ENCODE measurements at places on chromosomes 13 and 19. TPM values are rescaled to one million over a fixed set of nuclear protein-coding genes. Genes with fewer than 3 reads are reported as not detected.

The SHISA7 gene
- not detected for total RNA-seq

- no peaks in the 10 kb centered on the region for H3K36me3 ChIP-seq
- no peaks in the 10 kb centered on the region for H3K4me1 ChIP-seq
- no peaks in the 10 kb centered on the region for H3K27me3 ChIP-seq
- no peak for DNase-seq
- no peak overlapping the region for H3K4me3 ChIP-seq
Measured at GRCh38 chr13:71578048-71578447, 289.0 kb downstream of the DACH1 start.

DNA sequence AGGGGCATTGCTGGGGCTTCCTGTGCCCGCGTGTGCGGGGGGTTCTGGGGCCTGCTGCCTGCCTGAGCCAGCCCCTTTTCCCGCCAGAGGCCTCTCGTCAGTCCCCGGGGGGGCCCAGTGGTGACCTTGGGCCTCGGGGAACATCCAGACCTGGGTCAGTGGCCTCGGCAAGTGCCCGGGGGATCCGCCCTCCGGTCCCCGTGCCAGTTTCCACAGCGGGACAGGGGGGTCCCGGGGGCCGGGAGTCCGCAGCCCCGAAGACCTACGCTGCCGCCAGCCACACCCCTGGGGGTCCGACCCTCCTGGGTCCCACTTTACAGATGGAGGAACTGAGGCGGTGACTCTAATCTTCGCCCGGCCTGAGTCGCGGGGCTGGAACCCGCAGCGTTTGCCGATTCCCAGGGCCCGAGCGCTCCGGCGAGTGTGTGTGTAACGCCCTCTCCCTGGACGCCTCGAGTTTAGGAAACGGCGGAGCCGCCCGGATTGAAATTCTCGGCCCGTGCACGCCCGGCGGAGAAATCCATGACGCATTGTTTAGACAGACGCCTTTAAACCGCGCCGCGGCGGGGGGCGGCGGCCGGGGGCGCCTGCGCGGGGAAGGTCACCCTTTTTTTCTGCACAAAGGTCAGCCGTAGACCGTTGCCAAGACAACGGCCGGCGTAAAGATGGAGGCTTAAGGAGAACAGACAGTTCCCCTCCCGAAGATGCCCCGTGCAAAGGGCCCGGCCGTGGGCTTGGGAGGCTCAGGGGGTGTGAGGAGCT is 39.3 kb downstream of the EFNA2 start:
- DNase-seq = no peak
- H3K4me1 ChIP-seq = no peaks in the 10 kb centered on the region
- peaks cover 20% of the 10 kb centered on the region for H3K27me3 ChIP-seq
- H3K27ac ChIP-seq = no peak overlapping the region
- no peaks in the 10 kb centered on the region for H3K36me3 ChIP-seq
- no peak overlapping the region for H3K4me3 ChIP-seq

DNA sequence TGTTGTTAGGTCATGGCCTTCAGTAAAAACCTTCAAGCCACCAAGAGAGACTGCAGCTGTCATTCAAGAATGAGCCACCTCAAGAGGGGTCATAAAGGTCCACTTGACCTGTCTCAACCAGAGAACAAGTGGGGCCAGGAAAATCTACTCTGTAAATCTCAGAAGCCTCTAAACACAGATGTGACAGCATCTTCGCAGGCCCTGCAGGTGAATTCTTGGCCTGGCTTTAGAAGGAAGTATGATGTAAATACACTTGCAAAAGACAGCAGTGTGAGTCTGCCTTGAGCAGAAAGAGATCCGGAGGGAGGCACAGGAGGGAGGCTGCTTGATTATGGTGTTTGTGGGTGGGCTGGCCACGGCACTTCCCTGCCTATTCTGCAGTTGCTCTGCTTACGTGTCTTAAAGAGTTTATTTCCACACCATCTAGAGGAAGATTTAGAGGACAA is 1082.9 kb downstream of the UQCRFS1 start:
- H3K27me3 ChIP-seq = no peaks in the 10 kb centered on the region
- H3K27ac ChIP-seq = no peak overlapping the region
- no peaks in the 10 kb centered on the region for H3K36me3 ChIP-seq

The NANOS3 gene
- total RNA-seq = 1.8 TPM

The C5AR1 gene
- total RNA-seq = 1.1 TPM

The CLDN10 gene
- total RNA-seq = not detected

DNA sequence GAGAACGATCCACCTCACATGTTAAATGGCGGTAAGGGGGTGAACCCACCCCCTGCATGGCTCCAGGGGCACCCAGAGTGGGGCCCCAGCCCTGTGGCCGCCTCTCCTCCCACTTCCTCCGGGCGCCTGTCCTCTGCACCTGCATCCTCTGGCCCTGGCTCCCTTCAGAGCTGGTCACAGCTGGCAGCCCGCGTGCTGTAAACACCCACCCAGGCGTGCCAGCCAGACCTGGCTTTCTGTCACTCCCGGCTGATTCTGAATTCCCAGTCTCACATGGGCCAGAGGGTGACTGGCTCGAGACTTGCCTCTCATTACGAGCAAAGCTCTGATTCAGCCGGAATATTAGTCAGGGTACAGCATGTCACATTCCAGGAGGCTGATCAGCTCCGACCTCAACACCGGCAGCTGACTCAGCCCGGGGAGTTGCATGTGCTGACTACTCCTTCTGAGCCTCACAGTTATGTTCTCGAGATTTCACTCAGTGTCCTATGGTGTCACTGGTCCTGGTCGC is 75.1 kb downstream of the GNG7 start:
- H3K4me1 ChIP-seq = peaks cover 14% of the 10 kb centered on the region
- H3K36me3 ChIP-seq = peaks cover 3% of the 10 kb centered on the region
- no peak overlapping the region for H3K4me3 ChIP-seq

- peaks cover 5% of the 10 kb centered on the region for H3K4me1 ChIP-seq
- no peak for DNase-seq
- no peak overlapping the region for H3K4me3 ChIP-seq
- peaks cover 64% of the 10 kb centered on the region for H3K36me3 ChIP-seq
- H3K27me3 ChIP-seq = no peaks in the 10 kb centered on the region
Measured at GRCh38 chr19:1584500-1585242, 8.0 kb downstream of the MBD3 start.

The CGB1 gene
- not detected for total RNA-seq

DNA sequence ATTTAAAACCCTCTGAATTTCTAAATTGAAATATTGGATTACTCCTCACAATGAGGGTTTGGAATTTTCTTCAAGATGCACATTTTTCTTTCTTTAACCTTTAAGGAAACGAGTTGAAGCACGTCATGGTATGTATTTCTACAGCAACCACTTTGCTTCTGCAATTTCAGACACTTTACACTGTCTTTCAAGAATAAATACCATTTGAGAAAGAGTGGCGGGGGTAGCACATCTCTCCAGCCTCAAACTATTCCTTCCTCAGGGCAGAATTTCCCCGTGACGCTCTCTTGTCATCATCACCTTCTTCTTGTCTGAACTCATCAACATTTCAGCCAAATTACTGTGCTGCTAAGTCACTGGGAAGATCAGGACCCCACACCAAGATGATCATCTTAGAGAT is 1073.4 kb downstream of the EFNB2 start:
- H3K36me3 ChIP-seq = no peaks in the 10 kb centered on the region
- no peak overlapping the region for H3K27ac ChIP-seq
- H3K4me3 ChIP-seq = no peak overlapping the region
- no peaks in the 10 kb centered on the region for H3K27me3 ChIP-seq
- DNase-seq = no peak

GRCh38 chr19:49326165-49326704 is 1.2 kb upstream of the SLC6A16 start:
- DNase-seq = no peak
- no peaks in the 10 kb centered on the region for H3K27me3 ChIP-seq

The GRIN3B gene
- total RNA-seq = 0.11 TPM

DNA sequence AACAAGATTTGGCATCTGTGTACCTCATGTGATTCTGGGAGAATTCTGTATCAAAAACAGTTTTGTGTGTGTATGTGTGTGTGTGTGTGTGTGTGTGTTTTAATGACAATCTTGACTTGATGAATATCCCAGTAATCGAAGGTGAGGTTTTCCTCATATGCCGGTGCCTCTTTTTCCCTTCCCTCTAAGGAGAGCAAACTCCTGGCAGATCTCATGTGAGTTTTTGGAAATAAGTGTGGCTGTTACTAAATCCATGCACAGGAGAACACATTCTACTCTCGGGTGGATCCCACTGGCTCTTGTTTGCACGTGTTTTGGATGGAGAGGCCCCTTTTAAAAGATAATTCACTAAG is 29.0 kb upstream of the CEBPG start:
- DNase-seq = no peak
- no peak overlapping the region for H3K4me3 ChIP-seq
- H3K36me3 ChIP-seq = no peaks in the 10 kb centered on the region
- H3K27me3 ChIP-seq = peaks cover 34% of the 10 kb centered on the region
- no peak overlapping the region for H3K27ac ChIP-seq

DNA sequence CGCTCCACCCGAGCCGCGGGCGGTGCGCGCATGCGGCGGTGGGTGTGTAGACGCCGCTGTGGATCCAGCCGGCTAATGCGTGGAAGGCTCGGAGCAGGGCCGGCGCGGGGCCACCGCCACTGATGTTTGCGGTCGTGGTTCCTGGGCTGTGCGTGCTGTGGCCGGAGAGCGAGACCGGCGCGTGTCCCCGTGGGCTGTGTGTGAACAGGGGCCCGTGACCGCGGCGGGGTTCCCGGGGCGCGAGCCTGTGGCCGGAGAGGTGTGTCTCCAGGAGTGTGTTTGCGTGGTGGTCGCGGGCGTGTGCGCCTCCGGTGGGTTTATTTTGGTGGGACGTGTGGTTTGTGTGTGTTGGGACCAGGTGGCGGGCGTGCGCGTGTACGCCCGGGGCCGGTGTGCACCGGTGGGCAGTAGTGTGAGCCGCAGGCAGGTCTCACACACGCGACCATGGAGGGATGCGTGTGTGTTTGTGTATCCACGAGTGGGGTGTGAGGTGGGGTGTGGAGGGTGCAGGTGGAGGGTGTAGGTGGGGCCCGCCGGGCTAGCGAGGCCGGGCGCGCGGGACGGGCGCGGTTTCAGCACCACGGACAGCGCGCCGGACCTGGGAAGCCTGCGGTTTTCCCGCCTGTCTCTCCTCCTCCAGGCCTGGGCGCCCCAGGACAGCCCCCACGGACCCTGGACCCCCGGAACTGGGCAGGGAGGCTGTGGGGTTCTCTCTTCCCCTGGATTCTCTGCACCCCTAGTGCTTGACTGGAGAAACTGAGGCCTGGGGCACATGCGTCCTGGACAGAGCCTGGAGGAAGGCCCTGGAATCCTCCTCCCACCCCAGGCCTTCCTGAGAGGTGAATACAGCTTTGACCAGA is 1.6 kb downstream of the HCN2 start:
- peaks cover 13% of the 10 kb centered on the region for H3K27me3 ChIP-seq
- no peak for DNase-seq
- no peaks in the 10 kb centered on the region for H3K4me1 ChIP-seq
- no peak overlapping the region for H3K27ac ChIP-seq
- no peak overlapping the region for H3K4me3 ChIP-seq

DNA sequence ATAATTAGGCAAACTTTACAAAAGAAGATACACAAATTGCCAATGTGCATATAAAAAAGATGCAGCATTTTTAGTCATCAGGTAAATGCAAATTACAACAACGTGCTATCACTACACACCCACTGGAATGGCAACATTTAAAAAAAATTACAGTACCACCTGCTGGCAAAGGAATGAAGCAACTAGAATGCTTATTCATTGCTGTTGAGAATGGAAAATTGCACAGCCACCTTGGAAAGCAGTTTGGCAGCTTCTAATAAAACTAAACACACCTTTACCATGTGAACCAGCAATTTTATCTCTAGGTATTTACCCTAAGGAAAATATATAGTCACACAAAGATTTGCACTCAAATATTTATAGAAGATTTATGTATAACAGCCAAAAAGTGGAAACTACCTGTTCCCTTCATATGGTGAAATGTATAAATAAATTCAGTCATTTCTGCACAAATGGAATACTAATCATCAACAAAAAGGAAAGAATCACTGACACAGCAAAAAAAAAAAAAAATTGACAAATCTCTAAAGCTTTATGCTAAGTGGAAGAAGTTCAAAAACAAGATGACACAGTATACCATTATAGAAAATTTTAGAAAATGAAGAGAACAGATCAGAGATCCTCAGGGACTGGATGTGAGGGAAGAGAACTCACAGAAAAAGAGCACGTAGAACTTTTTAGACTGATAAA is 30.3 kb downstream of the OXGR1 start:
- H3K36me3 ChIP-seq = peaks cover 2% of the 10 kb centered on the region
- H3K27me3 ChIP-seq = no peaks in the 10 kb centered on the region
- no peak overlapping the region for H3K27ac ChIP-seq
- no peaks in the 10 kb centered on the region for H3K4me1 ChIP-seq
- no peak overlapping the region for H3K4me3 ChIP-seq
- DNase-seq = no peak

The COL4A2 gene
- not detected for total RNA-seq
